ENCODE measurements at places on chromosomes 4 and X.

DNA sequence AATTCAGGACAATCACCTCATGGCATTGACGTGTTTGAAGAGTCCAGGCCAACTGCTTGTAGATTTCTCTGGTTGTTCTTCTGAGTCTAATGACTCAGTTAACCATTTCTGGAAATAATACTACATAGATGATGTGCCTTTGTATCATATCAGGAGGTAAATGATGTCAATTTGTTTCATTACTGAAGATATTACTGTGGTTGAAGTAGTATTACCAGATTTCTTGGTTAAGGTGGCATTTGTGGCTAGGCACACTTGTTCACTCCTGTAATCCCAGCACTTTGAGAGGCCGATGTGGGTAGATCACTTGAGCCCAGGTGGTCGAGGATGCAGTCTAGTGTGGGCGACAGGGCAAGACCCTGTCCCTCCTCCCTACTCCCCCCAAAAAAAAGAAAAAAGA, 15.7 kb downstream of the RPL9 start:
- no peak for DNase-seq

DNA sequence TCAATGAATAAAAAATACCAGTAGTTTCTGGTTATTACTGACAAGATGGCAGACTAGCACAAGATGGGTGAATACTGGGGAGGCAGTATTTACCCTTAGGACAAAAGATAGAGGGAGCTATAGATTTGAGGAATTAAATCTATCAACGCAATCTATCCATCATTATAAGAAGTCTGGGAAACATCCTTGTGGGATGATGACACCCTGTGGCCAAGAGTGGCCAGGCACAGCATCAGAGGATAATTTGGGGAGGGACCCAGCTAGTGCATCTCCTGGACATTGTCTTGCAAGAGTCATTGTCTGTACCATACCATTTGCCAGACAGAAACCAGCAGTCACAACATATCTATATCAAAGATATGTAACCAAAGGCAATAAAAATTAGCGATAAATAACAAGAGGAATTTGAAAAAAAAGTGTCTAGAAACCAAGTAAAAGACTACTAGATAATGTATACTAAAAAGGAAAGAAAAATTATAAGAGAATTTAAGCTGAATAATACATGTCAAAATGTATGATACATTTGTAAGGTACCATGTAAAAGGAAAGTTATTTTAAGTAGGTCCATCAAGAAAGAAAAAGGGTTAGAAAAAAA, 22.9 kb downstream of the KCTD8 start:
- DNase-seq = no peak

GRCh38 chrX:123797543-123798447, 62.1 kb upstream of the XIAP start:
- DNase-seq = no peak

GRCh38 chr4:47640911-47641310, 155.8 kb downstream of the ATP10D start:
- DNase-seq = no peak

- no peak for DNase-seq
Observed at GRCh38 chr4:1685235-1686150, 1.4 kb upstream of the FAM53A start.

- no peak for DNase-seq
Observed at GRCh38 chr4:140123666-140124377, 30.2 kb downstream of the MAML3 start.

DNA sequence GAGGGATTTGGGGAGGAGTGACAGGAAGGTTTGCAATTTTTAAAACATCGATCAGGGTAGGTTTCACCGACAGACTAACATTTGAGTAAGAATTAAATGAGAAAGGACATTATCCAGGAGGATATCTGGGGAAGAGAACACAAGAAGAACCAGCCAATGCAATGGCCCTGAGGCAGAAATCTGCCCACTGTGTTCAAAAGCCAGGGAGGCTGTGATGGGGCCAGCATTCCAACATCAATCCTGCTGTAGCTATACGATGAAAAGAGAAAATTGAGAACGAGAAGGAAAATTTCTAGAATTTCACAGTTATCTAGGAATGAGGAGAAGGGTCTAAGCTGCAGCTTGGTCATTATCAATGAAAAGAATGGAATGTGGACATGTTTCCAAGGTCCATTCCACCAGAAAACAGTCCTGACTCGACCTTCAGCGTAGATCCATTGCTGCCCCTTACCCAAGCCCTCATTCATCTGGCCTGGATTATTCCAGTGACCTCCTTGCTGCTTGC, 84.4 kb downstream of the APBB2 start:
- DNase-seq = no peak

DNA sequence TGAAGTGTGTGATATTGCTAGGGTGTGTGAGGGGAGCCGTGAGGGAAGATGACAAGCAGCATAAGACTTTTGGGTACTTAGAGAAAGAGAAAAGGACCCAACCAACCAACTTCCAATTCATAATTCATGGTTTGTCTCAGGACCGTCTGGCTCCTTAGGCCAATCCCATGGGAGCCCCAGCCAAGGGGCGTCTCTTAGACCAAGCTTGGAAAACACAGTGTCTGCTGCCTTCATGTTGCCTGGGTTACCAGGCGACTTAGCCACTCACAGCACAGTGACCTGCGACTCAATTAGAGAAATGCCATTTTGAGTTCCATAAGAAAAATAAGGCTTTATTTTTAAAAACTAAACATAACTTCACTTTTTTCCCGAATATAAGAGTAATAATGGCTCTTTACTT, 32.7 kb downstream of the BST1 start:
- no peak for DNase-seq

GRCh38 chr4:189046642-189047041, 894.0 kb upstream of the FRG1 start:
- DNase-seq = no peak

- no peak for DNase-seq
Observed at GRCh38 chr4:38075370-38076152, 115.4 kb downstream of the PTTG2 start.

- DNase-seq = no peak
Observed at GRCh38 chrX:104712515-104712914, 146.5 kb downstream of the IL1RAPL2 start.

- DNase-seq = no peak
Observed at GRCh38 chr4:122091836-122092405, 60.2 kb upstream of the BLTP1 start.

- no peak for DNase-seq
Observed at GRCh38 chrX:2497961-2498780, 2.6 kb downstream of the DHRSX start.
